ENCODE measurements at places on chromosomes 12 and 14.

GRCh38 chr12:91718326-91718725 lies 427.3 kb downstream of the BTG1 start:
- DNase-seq = no peak

DNA sequence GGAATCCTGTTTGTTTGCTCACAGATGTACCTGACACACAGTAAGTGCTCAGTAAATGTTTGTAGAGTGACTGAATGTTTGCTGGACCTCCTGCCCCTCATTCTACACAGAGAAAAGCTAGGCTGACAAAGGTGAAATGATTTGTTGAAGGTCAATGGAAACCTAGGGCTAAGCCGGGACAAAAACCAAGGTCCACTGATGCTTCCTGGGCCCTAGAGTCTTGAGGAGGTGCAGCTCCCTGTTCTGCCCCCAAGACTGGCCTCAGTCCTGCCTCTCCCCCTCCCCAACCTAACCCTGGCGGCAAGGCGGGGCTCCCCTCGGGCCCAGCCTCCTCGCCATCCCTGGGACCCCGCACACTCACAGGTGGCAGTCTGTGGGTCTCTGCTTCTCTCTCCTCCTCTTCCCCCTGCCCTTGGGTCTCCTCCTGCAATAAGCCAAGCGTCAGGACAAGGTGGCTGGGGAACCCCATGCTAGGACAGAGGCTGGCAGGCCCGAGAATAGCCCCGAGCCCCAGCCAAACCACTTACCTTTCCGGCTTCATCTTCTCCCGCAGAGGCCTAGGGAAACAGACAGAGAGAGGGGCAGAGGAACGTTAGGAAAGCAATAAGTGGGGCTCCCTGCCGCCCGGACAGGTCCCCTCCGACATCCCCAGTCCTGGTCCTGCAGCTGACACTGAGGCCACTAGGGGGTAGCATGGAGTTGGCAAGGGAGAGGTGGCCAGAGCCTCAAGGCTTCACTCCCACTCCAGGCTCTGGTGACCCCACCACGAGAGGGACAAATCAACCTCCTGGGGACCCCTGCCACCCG lies 9.3 kb downstream of the PGF start:
- peak; percentile 82 for DNase-seq

DNA sequence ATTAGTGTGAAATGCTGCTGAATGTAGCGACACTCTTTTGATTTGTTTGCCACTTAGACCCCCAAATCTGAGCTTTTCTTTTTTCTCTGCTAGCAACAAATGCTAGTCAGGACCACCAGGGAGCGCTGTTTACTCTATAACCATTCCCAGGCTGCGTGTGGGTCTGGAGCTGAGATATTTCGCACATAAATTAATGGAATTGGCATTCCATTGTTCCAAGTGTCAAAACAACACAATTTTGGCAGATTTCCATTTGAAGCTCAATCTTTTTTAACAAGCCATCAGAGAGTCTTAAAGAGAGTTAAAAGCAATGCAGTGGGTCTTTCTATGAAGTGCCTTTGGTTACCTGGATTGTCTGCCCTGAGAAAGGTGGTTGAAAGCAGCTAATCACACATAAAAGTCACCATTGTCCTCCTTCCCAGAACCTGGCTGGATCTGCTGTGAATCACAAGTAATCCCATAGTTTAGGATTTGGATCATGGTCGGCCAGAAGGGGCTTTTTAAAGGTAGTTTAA lies 7.4 kb upstream of the TMEM132C start:
- peak; percentile 54 for DNase-seq

DNA sequence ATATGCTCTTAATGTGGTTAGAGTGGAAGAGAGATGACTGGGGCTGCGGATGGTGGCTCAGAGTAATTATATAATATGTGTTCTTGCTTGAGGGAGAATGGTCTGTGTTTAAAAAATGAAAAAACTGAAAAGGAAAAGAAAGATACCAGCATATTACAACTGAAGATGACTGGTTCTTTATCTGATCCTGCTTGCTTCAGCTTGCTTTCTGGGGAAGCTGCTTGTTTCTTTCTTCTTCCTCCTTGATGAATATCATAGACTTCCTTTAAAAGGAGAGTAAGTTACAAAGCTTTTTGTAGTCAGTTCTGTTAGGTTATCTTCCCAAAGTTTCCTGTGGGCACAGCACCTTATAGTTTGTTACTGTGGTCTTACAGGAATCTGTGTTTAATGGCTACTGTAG lies 210.9 kb downstream of the ERC1 start:
- no peak for DNase-seq

- no peak for DNase-seq
Observed at GRCh38 chr14:90674043-90674670, 142.1 kb downstream of the TTC7B start.

DNA sequence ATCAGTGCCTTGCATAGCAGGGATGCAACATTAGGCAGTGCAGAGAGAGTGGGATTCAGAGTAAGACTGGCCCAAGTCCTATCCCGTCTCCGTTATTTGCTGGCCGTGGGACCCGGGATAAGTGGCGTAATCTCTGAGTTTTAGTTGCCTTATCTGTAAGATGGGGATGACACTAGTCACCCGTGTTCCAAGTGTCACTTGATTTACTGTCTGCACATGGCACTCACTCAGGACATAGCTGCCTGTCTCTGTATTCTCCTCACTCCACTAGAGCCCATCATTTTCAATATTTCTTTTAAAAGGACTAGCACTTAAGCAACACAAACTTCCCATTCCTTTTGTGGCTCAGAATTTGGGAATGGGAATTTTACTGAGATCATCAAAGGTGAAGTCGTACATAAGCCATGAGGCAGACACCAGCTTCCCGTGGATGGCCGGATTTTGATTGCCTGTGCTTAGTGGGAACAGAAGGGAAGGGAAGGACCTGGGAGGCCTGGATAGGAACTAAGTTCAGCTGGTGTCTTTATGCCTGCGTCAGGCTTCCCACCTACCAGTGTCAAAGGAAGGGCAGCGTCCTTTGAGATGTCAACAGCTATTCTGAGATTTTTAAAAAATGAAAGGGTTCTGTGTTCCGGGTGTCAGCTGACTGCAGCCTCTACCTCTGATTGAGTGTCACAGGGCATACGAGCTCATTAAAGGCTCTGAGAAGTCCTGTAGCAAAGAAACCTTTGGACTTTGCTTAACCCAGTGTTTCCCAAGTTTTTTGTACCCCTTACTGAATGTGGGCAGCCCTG lies 361.4 kb downstream of the CACNA1C start:
- DNase-seq = no peak

GRCh38 chr12:126558810-126559209 lies 1493.6 kb downstream of the AACS start:
- no peak for DNase-seq
